ENCODE measurements at places on chromosomes 12 and 14.

DNA sequence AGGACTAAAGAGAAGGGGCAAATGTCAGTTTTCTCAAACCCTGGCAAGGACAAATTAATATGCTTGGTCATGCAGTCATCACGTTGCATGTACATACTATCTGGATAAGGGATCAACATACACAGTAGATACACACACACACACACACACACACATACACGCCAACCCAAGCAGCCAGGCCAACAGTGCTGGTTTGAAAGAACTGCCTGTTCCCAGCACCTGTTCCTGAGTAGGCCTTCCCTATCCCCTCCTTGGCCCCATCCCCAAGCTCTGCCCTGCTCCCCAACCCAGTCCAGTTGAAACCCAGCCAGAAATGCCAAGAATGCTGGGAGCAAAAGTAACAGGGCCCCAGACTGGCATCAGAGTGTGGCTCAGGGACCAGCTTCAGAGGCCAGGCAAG lies 4.4 kb downstream of the ITGA7 start:
- no peak for DNase-seq

DNA sequence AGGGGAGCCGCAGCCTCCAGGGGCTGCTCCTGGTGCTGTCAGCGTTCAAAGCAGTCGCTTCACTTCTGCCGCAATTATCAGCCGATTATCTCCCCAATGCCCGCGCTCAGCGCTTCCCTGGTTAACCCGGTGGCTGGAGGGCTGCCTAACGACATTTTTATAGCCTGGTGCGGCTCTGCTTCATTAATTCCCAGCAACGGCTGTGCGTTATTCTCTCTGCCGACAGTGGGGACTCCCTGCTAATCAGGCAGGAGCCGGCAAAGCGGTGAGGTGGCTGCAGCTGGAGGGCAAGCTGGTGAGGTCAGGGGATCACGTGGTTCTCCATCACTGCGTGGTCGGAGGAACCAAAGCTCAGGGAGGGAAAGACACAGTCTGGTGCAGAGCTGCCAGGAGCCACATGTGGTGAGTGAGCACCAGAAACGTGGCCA lies 62.9 kb downstream of the GLRX5 start:
- no peak for DNase-seq

GRCh38 chr14:105528586-105529318 lies 2.4 kb downstream of the TMEM121 start:
- no peak for DNase-seq

- DNase-seq: no peak
These were observed 451.1 kb downstream of the PCNX1 start for GRCh38 chr14:71358209-71358931.

Data from stimulated activated CD8-positive, alpha-beta memory T cell treated with anti-CD3 and anti-CD28 coated beads, Interleukin-2, amount 100 ng/mL, for 1 hour (primary cell).